ENCODE measurements at places on chromosomes 4 and X. TPM values are rescaled to one million over a fixed set of nuclear protein-coding genes. Genes with fewer than 3 reads are reported as not detected.

Gene PABPC5
- total RNA-seq = 1.8 TPM

Gene SCLT1
- 9.6 TPM for total RNA-seq

Gene GBA3
- under 0.01 TPM for total RNA-seq

Gene DGAT2L6
- total RNA-seq = not detected

Gene SPIN4
- total RNA-seq = 2.4 TPM

Gene HTR2C
- total RNA-seq = not detected

Gene SPANXC
- not detected for total RNA-seq

Gene FRAS1
- total RNA-seq = 0.37 TPM

Gene CCNB3
- total RNA-seq = 0.26 TPM

Gene TMSB15C
- 1.6 TPM for total RNA-seq

Gene RAB39B
- 0.13 TPM for total RNA-seq

Gene MAOA
- 21.4 TPM for total RNA-seq

Gene TEX11
- total RNA-seq = not detected

Gene IGFBP7
- total RNA-seq = 595 TPM

Gene TRIM60
- total RNA-seq = not detected

Gene ARFIP1
- total RNA-seq = 40.3 TPM

Gene PRSS12
- total RNA-seq = under 0.01 TPM

Gene PCDH19
- total RNA-seq = 0.26 TPM

Gene GPR119
- not detected for total RNA-seq

Gene PHOX2B
- total RNA-seq = not detected

Gene AMTN
- total RNA-seq = not detected

Gene ATP1B4
- not detected for total RNA-seq

Gene FOXO4
- 4.9 TPM for total RNA-seq

Gene PAGE5
- total RNA-seq = not detected

Gene ENPEP
- 0.50 TPM for total RNA-seq

Gene P2RY8
- not detected for total RNA-seq

Gene ZNF280C
- 1.7 TPM for total RNA-seq

Gene SRPK3
- 0.56 TPM for total RNA-seq

Gene MAGEC1
- total RNA-seq = not detected

Gene SASH3
- not detected for total RNA-seq

Gene THOC2
- 50.5 TPM for total RNA-seq

Gene PAK3
- 2.6 TPM for total RNA-seq

Gene F8
- total RNA-seq = 4.0 TPM

Gene PLAC8
- not detected for total RNA-seq

Gene VCX3A
- not detected for total RNA-seq

Gene UGT2B10
- total RNA-seq = not detected

Gene AWAT1
- total RNA-seq = not detected

Gene ZXDA
- total RNA-seq = 6.2 TPM

Gene CXCL11
- not detected for total RNA-seq

Gene SMC1A
- 15.7 TPM for total RNA-seq
